ENCODE measurements at places on chromosomes 7 and 10.

- DNase-seq: no peak
Observed at GRCh38 chr7:33742521-33742920, 162.8 kb upstream of the BMPER start.

- DNase-seq: peak; percentile 36
Observed at GRCh38 chr10:26860102-26860442, 686 bp downstream of the ABI1 start.

DNA sequence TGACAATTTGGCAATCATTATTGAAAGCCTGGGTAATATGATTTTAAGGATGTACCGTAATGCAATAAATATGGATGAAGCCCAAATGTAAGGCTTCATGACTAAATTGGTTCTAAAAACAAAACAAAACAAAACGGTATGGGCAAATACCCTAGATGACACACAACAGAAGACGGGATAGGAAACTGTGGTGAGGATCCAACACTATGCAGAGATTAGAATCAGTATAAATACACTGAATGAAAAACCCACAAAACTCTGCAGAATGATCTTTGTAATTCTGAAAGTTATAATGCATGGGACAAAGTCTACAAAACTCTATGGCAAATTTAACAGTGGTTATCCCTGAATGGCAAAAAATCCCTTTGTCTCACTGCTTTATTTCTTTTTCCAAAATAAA is 57.6 kb downstream of the MALSU1 start:
- no peak for DNase-seq

- DNase-seq: no peak
Observed at GRCh38 chr10:69348816-69349541, 67.7 kb downstream of the TACR2 start.

DNA sequence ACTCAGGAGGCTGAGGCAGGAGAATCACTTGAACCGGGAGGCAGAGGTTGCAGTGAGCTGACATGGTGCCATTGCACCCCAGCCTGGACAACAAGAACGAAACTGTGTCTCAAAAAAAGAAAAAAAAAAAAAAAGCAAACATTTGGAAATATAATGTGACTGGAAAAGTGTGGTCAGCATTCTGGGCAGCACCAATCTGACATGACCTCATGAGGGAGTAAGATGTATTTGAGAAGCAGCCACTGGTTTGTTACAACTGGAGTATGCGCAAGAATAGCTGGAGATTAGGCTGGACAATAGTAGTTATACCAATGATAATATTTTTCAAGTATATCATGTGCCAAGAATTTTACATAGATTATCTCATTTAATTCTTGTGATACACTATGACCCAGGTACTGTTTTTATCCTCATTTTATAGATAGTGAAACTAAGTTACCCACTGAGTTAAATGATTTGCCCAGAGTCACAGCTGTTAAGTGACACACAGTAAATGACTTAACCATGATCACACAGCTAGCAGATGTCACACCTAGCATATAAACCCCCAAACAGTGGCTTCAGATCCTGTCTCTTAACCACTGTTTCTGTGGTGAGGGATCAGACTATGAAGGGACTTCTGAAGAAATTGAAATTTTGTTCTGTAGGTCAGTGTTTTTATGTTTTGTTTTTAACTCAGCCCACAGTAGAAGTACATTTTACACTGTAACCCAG is 11.1 kb downstream of the MCU start:
- DNase-seq: no peak

- no peak for DNase-seq
Observed at GRCh38 chr7:52639981-52640380, 395.5 kb upstream of the POM121L12 start.

GRCh38 chr10:56586461-56586891 is 225.4 kb upstream of the ZWINT start:
- DNase-seq: no peak

- no peak for DNase-seq
Observed at GRCh38 chr7:133904776-133905175, 222.4 kb upstream of the LRGUK start.

- DNase-seq: no peak
Observed at GRCh38 chr10:91607646-91608403, 25.0 kb downstream of the PPP1R3C start.

DNA sequence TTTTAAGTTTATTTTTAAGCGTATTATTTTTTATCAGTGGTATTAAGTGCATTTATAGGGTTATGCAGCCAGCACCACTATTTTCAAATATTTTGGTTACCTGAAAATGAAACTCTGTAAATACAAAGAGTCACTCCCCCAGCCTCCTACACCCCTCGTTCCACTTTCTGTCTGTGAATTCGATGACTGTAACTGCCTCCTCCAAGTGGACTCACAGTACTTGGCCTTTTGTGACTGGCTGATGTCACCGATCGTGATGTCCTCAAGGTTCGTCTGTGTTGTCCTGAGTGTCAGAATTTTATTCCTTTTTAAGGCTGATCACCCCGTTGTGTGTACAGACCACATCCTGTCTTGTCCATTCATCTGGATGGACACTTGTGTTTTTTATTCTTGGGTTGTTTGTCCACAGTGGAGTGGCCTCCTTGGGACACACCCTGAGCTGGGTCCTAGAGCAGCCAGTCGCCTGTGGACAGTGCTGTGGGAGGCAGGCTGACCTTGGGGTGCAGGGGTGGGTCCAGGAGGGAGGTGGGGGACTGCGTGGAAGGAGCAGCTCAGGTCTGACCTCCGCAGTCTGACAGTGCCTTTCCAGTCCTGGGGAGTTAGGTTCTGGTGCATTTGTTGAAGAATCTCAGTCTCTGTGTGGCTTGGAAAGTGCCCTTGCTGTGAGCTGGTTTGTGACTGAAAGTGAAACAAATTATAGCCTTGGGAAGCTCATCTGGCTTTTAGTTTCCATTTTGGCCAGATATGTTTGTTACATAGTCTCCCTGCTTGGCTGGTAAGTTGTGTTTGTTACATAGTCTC is 6.9 kb downstream of the MTG1 start:
- DNase-seq: no peak

DNA sequence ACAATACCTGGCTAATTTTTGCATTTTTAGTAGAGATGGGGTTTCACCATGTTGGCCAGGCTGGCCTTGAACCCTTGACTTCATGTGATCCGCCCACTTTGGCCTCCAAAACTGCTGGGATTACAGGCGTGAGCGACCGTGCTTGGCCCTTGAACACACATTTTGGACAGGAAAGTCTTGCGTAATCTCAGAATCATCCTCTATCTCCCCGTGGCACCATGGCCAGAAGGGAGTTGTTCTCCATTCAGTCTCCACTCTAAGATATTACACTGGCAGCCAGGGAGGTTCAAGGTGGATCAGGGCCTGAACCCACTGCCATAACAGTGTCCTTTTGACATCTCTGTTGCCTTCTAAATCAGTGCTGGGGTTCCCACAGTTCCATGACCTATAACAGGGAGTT is 29.2 kb upstream of the GALNTL5 start:
- no peak for DNase-seq

- no peak for DNase-seq
Observed at GRCh38 chr10:70038923-70039322, 13.7 kb upstream of the MACROH2A2 start.

DNA sequence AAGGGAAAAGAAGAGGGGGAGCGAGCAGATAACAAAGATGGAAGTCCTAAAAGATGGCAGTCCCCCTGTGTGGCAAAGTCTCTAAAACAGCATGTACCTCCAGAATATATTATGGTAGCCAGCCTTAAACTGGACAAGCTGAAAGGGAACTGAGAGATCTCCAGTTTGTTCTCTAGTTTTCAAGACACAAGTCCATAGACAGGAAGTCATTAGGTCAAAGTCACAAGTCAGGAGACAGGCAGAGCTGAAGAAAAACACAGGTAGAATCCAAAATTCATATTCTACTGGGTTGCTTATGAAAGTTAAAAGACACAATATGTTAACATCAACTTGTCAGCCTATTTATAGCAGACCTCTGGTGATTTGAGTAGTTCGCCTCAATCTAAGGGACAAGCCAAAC is 38.7 kb downstream of the FAM107B start:
- no peak for DNase-seq

- DNase-seq: no peak
Observed at GRCh38 chr7:120588416-120588815, 269.5 kb downstream of the TSPAN12 start.

GRCh38 chr7:47648275-47648925 is 66.5 kb upstream of the TNS3 start:
- DNase-seq: no peak

- no peak for DNase-seq
Observed at GRCh38 chr10:109698882-109699664, 224.2 kb downstream of the XPNPEP1 start.

GRCh38 chr7:38831259-38831996 is 77.6 kb downstream of the VPS41 start:
- no peak for DNase-seq

- DNase-seq: no peak
Observed at GRCh38 chr10:43236176-43236850, 30.6 kb downstream of the RASGEF1A start.

DNA sequence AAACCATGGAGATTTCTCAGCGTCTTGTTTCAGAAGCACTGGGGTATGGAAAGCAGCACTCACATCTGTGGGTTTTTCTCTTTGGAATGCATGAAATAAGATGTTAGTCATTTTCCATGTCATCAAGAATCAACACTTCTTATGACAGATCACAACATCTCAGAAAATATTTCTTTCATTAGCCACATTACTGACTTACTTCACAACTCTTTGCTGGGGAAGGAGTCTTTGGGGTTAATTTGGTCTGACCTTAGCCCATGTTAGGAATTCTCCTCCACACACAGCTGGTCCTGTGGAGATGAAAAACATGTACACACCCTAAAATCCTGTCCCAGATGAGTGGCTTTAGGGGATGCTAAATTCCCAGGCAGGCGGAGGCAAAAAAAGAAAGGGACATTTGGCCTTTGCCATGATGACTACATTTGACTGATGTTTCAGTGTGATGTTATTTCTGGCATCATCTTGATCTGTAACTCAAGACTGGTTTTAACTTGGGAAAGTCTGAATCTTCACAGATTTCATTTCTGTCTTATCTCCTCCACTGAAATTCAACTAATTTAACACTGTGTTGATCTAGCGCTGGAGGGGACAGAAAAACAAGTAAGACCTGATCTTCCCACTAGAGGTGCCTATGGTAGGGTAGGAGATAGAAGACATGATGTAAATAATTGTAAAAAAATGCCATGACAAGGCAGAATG is 363.2 kb downstream of the PRPF18 start:
- no peak for DNase-seq

GRCh38 chr10:1360558-1361164 is 304.5 kb downstream of the WDR37 start:
- no peak for DNase-seq

Data from stimulated activated CD8-positive, alpha-beta memory T cell treated with anti-CD3 and anti-CD28 coated beads, Interleukin-4, amount 100 ng/mL, for 24 hours (primary cell).